ENCODE measurements at places on chromosomes 7 and 10.

DNA sequence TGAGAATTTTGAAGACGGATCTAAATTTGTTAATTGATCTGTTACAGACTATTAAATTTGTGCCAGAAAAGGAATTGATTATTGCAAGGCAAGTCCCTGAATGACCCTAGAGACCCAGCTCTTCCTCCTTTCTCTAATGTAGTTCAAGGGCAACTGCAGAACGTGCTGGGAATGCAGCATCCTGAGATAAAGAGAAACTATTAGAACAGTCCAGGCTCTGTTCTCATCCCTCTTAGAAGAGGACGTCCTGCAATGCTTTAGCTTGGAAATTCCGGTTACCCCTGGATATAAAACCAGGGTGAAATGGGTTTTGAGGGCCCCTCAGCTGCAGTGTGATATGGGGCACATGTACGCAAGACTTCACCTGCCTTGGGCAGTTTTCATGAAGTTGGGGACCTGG lies 67.3 kb downstream of the PTN start:
- DNase-seq, result no peak

DNA sequence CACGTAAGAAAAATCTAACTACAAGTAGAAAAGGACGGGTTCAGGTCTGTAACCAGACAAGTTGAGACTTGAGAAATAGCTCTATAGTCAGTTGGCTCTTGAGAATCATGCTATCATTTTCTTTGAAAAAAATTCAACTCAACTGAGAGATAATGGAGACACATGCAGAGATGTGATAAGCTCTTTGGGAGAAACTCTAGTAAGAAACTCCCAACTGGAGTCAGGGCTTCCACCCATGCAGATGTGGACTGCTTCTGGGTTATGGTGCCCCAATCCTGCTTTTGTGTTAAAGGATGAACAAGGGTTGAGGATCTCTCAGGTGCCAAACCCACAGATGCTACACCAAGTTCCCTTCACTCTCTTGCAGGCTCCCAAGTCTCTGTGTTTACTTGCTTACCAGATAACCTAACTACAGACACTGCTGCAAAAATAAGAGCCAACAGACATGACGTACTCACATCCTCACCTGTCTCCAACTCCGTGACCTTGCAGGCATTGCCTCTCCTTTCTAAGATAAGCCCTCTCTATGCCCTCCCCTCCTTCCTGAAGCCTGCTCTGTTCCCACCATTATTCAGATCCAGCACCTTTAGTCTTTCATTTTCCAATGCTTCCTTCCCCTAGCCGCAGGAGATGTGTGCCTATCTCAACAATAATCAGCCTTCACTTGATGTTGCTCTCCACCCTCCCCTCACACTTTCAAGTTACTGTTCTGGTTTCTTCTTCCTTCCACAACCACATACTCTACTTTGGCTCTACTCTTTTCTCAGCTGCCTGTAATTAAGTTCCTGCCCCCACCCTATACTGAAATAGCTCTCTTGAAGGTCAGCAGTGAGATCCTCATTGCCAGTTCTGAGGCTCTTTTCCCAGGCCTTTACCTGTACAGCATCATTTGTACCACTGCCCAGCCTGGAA lies 130.0 kb downstream of the ICA1 start:
- DNase-seq, result no peak

DNA sequence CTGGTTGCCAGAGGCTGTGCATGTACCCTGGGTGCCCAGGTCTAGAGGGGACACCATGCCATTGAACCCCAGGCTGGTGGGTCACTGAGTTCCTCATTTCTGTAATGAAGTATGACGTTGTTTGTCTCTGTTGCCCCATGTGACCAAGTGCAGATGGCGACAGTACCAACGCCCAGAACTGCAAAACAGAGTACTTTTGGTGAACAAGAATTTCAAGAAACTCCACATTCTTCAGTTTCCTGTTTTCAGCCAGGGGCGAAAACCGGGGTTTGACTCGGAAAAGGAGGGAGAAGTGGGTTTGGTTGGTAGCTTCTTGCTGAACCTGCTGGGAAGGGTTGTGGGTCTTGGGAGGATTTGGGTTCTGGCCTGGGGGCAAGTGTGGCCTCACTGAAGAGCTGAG lies 18.2 kb downstream of the CYP17A1 start:
- DNase-seq, result no peak

- DNase-seq, result no peak
Observed at GRCh38 chr10:91150631-91151030, 69.8 kb upstream of the PCGF5 start.

GRCh38 chr10:130647341-130647740 lies 511.1 kb downstream of the GLRX3 start:
- no peak for DNase-seq

- no peak for DNase-seq
Observed at GRCh38 chr7:73338321-73338720, 10.4 kb downstream of the FKBP6 start.

DNA sequence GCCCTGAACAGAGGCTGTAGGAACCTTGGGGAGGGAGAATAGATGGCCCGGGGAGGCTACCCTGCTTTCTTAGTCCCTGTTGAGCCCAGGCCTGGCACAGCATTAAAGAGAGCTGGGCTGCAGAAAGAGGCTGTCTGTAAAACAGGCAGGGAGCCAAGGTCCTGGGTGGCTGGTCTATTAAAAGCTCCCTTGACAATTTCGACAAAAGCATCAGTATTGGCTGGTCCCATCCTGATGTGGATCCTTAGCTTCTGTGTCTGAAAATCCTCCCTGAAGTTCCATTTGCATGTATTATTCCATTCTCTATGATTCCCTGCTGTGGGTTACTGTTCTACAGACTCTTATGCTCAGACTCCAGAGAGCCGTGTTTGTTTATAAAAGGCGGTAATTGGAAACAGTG lies 158.5 kb downstream of the GALNT17 start:
- DNase-seq, result no peak

GRCh38 chr10:47269294-47269693 lies 30.7 kb upstream of the GDF10 start:
- no peak for DNase-seq

GRCh38 chr7:15104411-15105092 lies 202.0 kb upstream of the DGKB start:
- no peak for DNase-seq

DNA sequence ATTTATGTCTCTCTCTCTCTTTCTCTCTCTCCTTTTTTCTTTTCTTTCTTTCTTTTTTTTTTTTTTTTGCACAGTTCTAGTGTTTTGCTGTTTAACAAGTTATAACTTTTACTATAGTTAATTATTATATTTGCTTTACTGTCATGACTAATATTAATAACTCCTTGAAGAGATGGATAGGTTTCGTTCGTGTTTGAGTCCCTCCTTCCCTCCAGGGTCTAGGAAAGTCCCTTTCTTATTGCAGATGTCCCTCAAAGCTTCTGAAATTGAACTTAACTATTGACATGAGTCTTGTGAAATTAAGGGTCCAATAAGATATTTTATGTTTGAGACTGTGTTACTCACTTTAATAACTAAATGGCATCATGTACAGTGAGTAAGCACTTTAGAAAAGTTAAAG lies 131.4 kb downstream of the PLXDC2 start:
- DNase-seq, result no peak

DNA sequence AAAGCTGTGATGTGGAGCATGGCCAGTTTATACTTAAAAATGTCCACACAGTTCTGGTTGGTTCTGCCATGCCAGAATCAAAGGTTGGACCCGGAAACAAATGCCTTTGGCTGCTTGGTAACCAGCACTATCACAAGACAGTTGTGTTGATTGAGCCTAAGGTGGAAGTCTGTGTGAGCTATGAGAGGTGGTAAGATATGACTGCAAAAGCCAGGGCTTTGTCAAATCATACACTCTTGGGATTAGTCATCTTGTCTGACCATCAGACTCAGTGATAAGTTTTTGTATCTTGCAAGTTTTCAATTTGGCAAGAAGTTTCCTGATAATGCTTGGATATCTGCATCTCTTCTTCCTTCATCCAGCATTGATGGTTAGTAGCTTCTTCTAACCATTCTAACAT lies 35.5 kb downstream of the GPR141 start:
- no peak for DNase-seq

DNA sequence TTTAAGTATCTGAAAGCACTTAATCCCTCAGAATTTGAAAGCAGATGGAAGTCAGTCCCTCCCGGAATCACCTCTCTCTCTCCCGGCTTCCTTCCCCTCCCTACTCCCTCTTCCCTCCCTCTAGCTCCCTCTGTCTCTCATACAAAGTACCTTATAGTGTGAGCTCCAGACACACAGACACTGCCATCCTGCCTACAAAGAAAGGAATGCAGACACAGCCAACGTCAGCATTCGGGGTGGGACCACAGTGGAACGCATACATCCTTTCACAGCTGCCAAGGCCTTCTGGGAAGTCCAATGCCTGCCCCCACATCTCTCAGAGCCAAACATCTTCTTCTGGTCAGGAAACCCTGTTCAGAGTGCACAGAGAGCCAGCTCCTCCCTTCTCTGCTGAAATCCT lies 9.3 kb downstream of the NOD1 start:
- DNase-seq, result no peak

DNA sequence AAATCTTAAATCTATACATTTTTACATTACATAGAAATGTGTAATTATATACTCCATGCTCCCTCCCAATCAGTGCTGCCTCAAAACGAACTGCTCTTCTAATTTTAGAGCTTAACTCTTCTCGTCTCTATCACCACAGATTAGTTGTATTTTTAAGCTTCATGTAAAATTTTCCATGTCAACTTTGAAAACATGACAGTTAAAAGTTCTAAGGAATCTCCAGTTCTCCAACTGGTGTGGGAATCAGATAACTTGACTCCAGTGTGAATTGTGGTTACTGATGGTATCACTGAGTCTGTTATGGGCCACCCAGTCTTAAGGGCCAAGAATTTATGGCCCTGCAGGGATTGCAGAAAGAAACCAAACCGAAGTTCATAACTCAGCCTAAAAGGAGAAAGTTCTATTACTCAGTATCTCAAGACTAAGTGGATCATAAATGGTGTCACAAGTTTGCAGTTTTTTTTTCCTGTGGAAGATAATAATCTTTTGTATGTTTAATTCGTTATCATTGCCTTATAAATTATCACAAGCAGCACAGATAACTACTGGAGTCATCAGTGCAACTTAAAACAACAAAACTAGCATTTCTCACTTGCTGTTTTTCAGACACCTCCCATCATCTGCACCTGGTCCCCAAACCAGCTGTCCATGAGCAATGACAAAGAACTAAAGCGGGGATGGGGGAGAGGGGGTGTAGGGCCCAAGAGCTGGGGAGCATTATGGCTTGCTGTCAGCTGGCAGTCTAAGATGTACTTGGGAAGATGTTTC lies 31.5 kb upstream of the KMT2E start:
- DNase-seq, result no peak

GRCh38 chr7:43533801-43534479 lies 49.0 kb upstream of the STK17A start:
- no peak for DNase-seq

- DNase-seq, result no peak
Observed at GRCh38 chr10:53990799-53991238, 810.2 kb downstream of the PCDH15 start.

GRCh38 chr10:73850211-73850610 lies 24.1 kb downstream of the CAMK2G start:
- DNase-seq, result no peak
